Left renal cortex interstitium (tissue), 4 donors: ENCODE measurements at places on chromosomes 3 and 15.

- DNase-seq = no peak
These were observed 415.9 kb upstream of the MDFIC2 start for GRCh38 chr3:70728311-70728710.

GRCh38 chr3:28634019-28634418 is 285.4 kb upstream of the AZI2 start:
- no peak for DNase-seq

- no peak for DNase-seq
These were observed 84.6 kb downstream of the PEAK1 start for GRCh38 chr15:77335298-77335697.

GRCh38 chr3:191339316-191339917 is 9.1 kb upstream of the UTS2B start:
- DNase-seq = no peak

DNA sequence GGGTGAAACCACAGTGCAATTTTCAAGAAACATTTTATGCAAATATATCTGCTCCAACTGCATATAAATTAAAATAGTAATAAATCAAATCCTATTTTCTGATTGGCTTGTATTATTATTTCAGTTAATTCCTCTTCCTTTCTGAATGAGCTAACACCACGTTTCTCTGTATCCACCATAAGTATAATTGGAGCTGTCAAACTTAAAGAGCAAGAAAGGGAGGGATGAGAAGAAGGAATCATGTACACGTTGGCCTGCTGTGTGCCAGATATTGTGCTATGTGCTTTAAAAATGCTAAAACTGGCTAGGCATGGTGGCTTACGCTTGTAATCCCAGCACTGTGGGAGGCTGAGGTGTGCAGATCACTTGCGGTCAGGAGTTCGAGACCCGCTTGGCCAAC is 180.0 kb downstream of the MAGI1 start:
- DNase-seq = no peak

DNA sequence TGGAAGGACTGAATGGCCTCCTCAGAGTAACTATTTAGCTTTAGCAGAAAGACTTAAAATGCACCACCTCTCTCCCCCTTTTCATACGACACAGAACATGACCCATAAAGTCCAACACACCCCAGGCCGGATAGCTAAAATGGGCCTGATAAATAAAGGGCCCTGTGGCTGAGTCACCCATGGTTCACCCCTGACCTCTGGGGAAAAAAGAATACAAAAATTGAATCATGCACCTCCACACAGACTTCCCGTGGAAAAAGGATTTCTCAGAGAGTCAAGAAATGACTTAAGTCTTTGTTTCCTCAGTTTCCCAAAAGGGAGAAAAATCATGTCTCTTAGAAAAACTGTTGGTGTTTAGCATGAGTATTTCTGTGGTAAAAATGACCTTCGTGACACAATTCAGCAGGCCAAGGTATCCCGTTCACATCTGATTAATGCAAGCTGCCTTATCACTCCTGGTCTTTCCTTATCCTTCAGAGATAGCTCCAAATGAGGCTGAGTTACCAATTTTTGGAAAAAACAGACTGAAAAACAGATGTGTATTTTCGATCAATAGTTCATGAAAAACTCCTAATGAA is 34.0 kb upstream of the ARHGEF3 start:
- no peak for DNase-seq

DNA sequence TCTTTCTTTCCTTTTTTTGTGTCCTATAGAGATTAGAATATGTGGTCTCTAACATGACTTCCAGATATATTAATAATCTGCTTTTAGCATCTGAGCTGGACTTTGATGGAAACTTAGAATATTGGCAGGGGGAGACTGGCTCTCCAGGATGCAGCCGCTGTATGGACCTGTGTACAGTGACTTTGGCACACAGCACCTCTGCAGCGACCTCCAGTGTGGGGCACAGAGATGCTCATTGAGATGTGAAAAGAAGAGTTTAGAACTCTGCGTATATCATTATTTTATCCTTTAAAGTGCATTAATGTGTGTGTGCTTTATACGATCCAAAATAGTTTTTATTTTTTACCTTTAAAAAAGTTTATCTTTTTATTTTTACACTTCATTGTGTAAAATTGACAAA is 18.3 kb downstream of the CFAP161 start:
- DNase-seq = no peak
